ENCODE measurements at places on chromosomes 11 and 22.

GRCh38 chr11:121435551-121436511 lies 16.3 kb upstream of the SORL1 start:
- no peak for DNase-seq

GRCh38 chr11:65872586-65873317 lies at the start of gene EFEMP2:
Gene EFEMP2 (minus strand): TSS chr11:65872800. CDS start chr11:65872354, 446 bp downstream.
- DNase-seq, result no peak

DNA sequence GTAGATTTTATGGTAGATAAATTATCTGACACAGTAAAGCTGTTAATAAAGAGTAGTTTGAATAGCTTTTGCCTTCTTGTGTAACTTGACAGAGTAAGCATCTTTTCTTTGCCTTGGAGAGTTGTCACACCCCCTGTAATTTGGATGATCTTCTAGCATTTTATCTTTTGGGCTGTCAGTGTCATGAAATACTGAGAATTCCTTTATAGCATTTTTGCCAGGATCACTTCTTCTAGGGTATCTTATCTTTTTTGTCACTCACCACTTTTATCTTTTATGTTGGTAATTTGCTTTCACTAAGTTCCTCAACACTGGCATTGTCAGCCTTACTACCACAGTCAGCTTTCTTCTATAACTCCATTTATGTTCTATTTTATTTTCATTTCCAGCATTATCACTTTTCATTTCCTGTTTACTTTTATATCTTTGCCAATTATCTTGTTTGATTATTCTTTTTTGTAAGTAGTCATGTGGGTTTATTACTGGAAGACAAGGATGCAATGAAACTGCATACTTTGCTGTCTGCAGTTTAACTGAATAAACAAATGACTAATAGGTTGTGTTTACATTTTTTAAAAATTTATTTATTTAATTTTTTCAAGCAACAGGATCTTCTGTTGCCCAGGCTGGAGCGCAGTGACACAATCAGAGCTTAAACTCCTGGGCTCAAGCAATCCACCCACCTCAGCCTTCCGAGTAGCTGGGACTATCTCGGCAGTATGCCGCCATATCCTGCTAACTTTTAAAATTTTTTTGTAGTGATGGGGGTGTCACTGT lies 28.1 kb upstream of the ACAT1 start:
- no peak for DNase-seq

DNA sequence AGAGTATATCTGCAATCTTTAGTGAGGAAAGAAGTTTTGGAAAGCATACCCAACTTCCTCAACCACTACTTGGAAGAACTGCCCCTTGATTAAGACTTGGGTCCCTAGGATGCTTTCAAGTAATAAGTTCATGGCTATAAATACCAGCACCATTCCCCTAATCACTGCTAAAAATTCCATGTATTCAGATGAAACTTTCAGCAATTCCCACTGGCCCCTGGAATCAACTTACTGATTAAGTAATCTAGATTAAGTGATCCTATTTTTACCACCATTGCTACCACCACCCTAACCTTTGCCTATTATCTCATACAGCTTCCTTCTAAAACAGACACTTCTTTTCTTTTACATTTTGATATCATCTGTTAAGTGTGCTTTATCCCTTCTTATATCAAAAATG lies 10.5 kb downstream of the PICALM start:
- DNase-seq, result no peak

DNA sequence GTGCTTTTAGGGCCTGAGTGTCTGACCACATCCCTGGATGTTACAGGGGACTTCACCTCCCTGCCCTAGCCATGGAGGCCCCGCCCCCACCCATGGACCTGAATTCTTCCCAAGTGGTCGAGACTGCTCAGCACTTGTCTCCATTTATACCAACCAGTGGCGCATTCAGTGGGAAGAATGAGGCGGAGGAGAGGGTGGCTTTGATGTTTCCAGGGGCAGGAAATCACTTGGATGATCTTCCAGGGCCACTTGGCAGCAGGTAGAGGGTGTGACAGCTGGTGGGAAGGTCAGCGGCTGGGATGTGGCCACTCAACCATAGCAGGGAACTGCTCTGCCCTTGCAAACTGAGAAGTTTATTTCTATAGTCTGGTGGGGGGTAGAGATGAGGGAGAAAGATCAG lies 155.1 kb upstream of the BLID start:
- peak; percentile 30 for DNase-seq

DNA sequence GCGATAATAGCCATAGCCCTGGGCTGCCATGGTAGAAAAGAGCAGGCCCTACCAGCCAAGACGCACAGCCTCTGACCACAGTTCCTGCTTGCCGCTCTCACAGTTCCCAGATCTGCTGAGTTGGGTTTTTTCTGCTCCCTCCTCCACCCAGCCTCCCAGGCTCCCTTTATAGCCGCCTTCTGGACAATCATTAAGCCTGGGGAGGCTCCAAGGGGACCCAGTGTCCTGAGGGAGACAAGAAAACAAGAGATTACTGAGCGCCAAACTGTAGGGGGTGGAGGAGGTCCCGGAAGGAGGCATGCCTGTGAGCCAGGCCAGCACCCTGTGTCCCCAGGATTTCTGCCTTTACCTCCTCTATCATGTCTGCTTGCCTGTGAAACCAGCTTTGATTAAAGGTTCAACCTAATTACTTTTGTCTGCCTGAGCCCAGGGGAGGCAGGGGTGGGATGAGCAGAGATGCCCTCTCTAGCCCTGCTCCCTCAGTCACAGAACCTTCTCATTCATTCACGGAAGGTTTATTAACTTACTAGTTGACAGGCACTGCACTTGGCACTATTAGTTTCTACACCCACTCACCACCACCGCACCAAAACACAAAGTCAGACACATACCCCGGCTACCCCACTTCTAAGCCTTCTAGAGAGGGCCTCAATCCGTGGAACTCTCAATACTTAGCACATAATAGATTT lies 1.2 kb downstream of the SLC37A4 start:
- DNase-seq, result no peak

- peak; percentile 95 for DNase-seq
Observed at GRCh38 chr11:64688534-64688982, 34.4 kb downstream of the NRXN2 start.

- no peak for DNase-seq
Observed at GRCh38 chr11:65208785-65209710, 27.3 kb downstream of the CAPN1 start.

Data from H9 (cell line).